Cardiac muscle cell (in vitro differentiated cells and primary cell): ENCODE measurements at places on chromosomes 7 and 10.

DNA sequence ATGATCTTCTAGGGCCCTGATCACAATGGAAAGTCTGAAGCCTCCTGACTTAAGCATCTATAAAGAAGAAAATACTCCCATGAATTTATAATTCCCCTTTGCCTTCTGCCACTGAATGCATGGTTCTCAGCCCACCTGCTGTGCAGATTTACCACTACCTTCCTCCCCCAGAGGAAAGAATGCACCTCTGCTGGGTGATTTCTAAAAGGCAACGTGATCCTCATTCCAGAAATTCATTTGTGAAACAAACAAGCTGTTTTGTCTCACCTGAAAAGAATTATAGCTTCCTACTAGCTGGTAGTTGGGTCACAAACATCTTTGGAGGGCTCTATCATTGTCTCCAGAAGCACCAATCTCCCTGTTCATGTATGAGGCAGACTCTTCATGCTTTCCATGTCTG, 320.2 kb downstream of the CDC14C start:
- no peaks in the 10 kb centered on the region for H3K27me3 ChIP-seq
- H3K4me1 ChIP-seq = no peaks in the 10 kb centered on the region
- no peak overlapping the region for H3K4me3 ChIP-seq
- no peaks in the 10 kb centered on the region for H3K36me3 ChIP-seq
- DNase-seq = no peak
- no peak overlapping the region for H3K27ac ChIP-seq

DNA sequence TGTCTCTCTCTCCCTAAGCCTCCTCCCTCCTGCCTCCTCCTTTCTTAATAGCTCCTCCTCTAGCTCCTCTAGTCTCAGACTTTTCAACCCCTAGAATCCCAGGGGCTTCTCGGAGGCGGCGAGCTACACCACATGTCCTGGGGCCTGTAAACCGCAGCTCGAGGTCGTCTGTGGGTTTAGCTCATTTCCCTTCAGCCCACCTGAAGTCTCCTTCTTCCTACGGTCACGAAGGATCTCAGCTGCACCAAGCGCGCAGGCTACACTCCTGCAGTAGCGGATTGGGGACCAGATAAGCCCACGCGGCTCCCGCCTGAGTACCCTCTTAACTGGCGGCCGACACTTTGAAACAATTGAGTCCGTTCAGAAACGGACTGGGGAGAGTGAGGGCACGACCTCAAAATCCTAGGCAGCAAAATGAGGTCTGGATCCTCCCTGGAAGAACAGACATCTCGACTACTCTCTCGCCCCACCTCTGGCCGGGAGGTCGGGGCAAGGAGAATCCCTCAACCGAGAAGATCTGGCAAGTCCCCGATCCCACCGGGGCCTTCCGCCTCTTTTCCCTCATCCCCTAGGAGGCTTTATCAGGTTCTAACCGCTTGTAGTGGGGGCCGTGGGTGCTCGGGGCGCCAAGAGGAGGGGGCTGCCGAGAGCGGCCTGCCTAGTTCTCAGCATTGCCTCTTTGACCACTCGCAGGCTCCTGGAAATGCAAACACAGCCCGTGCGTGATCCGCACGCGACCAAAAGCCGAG, 1.3 kb upstream of the SORCS3 start:
- no peaks in the 10 kb centered on the region for H3K4me1 ChIP-seq
- no peaks in the 10 kb centered on the region for H3K36me3 ChIP-seq
- peaks cover 61% of the 10 kb centered on the region for H3K27me3 ChIP-seq
- peak overlapping the region; percentile 91 for H3K4me3 ChIP-seq
- no peak for DNase-seq
- H3K27ac ChIP-seq = no peak overlapping the region

DNA sequence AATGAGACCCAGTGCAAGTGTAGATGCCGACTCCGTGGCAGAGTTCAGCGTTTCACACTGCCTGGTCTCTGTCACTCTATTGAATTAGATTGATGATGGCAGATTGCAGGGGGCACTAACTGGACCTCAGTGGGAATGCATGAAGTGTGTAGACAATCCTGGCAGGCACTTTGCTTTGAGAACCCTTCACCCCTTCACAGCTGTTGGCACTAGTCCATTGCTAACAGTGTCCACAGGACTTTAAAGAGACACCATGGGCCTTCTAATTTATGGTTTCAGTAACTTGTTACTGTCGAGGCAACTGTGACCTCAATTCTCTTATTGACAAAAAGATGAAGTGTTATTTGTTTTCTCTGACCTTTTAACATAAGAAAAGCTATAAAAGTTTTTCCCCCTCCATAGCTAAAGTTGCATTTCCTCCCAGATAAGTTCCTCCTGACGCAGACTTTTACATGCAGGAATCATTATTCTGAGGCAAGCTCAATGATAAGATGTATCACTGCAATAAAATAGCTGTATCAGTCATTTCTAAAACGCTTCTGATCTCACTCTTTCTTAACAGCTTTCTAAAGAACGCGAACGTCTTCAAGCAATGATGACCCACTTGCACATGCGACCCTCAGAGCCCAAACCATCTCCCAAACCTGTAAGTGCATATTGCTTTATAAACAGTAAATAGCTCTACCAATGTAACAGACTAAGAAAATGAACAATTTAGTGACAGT, 238.9 kb downstream of the FOXP2 start:
- DNase-seq = peak; percentile 15
- H3K4me1 ChIP-seq = peaks cover 45% of the 10 kb centered on the region
- no peaks in the 10 kb centered on the region for H3K36me3 ChIP-seq
- H3K27me3 ChIP-seq = no peaks in the 10 kb centered on the region
- H3K4me3 ChIP-seq = no peak overlapping the region

- H3K4me1 ChIP-seq = peaks cover 30% of the 10 kb centered on the region
- H3K27me3 ChIP-seq = no peaks in the 10 kb centered on the region
- no peak overlapping the region for H3K4me3 ChIP-seq
These were observed 78.3 kb downstream of the PROSER2 start for GRCh38 chr10:11901454-11901832.

GRCh38 chr7:13792208-13792607, 197.3 kb downstream of the ETV1 start:
- H3K27ac ChIP-seq = no peak overlapping the region
- H3K4me1 ChIP-seq = no peaks in the 10 kb centered on the region
- H3K4me3 ChIP-seq = no peak overlapping the region
- DNase-seq = no peak
- H3K27me3 ChIP-seq = no peaks in the 10 kb centered on the region
- no peaks in the 10 kb centered on the region for H3K36me3 ChIP-seq

DNA sequence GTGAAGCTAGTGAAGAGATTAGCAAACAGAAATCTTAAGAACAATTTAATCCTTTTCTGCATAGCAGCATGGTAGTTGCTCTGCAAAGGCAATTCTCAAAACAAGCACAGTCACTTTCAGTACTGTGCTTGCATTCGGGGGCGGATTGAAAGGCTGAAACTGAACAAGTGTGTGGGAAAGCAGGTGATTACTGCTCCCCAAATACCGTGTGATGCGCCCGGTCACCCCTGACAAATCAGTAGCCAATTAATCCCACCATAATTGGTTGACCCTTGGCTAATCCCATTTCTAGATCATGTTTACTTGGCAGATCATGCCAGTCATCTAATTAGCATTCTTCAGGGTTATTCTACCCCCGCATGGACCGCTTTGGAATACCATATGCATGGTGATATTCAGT, 76.5 kb upstream of the ADRB1 start:
- H3K27me3 ChIP-seq = no peaks in the 10 kb centered on the region
- no peak overlapping the region for H3K4me3 ChIP-seq
- no peaks in the 10 kb centered on the region for H3K36me3 ChIP-seq
- peaks cover 2% of the 10 kb centered on the region for H3K4me1 ChIP-seq
- H3K27ac ChIP-seq = no peak overlapping the region

- H3K4me1 ChIP-seq = peaks cover 7% of the 10 kb centered on the region
- no peak for DNase-seq
- no peaks in the 10 kb centered on the region for H3K36me3 ChIP-seq
- no peaks in the 10 kb centered on the region for H3K27me3 ChIP-seq
These were observed 228.0 kb downstream of the TWIST1 start for GRCh38 chr7:18889436-18889835.

DNA sequence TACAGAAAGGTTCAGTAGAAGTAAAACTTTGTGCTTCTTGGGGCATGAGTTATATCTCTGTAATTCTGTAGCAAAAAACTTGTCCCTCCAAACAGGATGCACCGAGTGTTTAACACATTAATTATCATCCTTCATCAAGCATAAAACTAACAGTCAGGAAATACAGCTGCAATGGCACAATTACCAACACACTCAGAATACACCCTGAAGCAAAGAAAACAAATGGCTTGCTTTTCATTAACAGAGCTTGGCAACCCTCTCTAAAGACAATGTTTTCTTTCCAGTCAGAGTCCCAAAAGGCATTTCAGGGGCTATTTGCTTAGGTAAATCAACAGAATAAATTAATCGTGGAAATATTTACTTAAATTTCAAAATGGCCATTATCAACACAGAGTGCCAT, 107.7 kb downstream of the ICA1 start:
- no peak for DNase-seq
- no peak overlapping the region for H3K4me3 ChIP-seq
- H3K27ac ChIP-seq = no peak overlapping the region
- H3K27me3 ChIP-seq = peaks cover 39% of the 10 kb centered on the region
